Renal cortex interstitium (tissue), 15 donors: ENCODE measurements at places on chromosomes 7 and 10.

- no peak for DNase-seq
Observed at GRCh38 chr10:29714096-29714874, 79.5 kb upstream of the SVIL start.

DNA sequence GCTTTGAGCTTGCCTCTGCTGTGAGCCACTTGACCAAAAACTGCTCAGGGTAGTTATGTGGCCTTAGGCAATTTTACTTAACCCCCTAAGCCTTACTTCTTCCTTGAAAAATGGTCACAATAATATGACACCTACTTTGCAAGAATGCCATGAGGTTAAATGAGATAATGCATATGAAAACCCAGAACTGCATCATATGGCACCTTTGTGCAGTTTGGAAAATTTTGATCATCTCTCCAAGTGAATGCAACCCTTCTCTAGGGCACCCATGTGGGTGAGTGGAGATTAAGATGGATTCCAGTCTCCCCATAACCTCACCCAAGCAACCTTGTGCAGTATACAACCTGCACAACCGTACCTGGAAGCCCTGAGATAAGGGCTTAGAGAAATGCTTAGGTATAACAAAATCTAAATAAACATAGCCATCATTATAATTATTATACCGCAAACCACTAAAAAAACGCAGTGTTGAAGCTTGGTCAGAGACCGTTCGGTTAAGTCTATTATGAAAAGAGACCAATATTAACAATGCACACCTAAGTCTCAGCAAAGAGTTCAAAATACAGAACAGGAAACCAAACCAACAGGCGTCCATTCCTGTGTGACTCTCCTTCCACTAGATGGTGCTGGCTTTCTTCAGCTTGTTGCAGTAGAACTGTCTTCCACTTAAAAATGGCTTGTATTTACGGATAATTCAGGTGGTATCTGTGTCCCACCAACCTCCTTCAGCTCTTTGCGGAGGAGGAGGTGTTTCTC is 21.0 kb upstream of the ASB15 start:
- peak; percentile 18 for DNase-seq

- DNase-seq, result no peak
Observed at GRCh38 chr10:51028420-51028819, 45.9 kb upstream of the PRKG1 start.

DNA sequence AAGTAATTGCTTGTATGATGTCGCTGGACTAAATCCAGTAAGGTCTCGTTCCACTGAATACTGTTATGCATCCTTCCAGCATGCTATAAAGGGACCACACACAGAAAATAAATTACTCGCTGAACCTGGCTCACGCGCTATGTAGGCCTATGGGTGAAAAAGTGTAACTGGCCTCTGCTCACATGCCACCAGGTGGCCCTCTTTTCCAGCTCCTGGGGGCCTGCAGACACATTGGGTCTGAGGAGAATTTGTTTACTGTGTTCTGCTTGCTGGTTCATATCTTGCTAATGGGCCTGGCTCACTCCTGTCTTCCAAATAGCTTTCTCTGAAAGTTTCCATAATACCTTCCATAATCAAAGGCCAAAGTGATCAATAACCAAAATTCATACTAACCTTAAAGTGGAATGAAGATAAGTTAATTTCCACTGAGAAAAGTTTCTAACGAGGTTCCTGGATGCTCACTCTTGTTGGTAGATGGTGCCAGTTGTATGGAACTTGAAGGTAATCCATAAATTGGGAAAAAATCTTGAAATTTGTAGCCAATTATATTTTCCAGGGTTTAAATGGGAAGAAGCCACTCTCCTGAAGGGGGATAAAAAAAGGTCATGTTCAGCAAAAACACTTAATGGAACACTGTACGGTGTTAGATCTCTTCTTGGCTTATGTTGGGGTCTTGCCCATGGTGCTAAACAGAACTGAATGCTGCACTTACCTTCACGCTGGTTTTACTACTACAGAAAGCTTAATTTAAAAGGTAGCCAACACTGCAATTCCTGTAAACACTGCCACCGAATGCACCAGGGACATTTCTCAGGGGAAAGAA is 27.0 kb upstream of the ZPBP start:
- DNase-seq, result no peak

- DNase-seq, result no peak
Observed at GRCh38 chr10:58587676-58588075, 75.0 kb downstream of the BICC1 start.

DNA sequence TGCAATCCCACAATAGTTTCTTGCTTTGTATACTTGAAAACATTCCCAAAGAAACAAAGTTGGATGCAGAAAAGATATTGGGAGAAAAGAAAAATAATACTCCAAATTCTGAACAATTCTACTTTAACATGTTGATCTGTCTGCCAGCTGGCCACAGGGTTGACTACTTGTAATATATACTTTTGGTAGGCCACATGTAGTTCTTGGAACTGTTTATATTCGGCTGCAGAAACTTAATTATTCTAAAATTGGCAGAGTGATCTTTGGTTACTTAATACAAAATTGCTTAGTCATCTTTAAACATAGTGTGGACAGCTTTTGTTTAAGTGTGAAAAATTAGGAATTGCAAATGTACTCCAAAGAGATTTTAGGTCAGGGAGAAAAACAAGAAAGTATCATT is 76.0 kb downstream of the CALD1 start:
- DNase-seq, result no peak

DNA sequence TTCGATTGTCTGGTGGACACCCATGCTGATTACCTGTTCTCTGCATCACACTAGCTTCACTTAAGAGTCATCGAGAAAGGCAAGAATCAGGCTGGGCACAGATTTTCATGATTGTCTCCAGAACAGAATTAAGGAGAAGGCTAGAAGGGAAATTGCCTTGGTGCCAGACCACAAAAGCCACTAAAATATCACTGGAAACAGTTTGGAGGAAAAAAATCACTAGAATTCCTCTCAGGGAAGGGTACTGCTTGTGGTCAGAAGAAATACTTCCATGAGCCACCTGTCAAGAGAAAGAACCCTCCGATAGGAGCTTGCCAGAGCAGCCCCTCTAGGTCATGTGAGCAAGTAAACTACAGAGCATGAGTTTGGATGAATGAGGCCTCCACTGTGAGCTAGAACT is 269.3 kb upstream of the TEX47 start:
- DNase-seq, result no peak

- DNase-seq, result no peak
Observed at GRCh38 chr10:70828923-70829322, 13.2 kb downstream of the SGPL1 start.

DNA sequence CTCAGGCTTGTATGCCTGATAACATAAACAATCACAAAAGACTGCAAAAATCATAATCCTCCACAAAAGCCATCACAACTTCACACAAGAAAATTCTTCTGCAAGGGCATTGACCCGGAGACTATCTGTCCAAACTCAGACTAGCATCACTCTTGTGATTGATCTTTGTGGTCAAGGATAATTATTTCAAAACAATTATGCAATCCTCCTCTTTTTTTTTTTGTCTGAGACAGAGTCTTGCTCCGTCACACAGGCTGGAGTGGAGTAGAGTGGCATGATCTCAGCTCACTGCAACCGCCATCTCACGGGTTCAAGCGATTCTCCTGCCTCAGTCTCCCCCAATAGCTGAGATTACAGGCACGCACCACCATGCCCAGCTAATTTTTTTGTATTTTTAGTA is 22.2 kb downstream of the CDNF start:
- no peak for DNase-seq

DNA sequence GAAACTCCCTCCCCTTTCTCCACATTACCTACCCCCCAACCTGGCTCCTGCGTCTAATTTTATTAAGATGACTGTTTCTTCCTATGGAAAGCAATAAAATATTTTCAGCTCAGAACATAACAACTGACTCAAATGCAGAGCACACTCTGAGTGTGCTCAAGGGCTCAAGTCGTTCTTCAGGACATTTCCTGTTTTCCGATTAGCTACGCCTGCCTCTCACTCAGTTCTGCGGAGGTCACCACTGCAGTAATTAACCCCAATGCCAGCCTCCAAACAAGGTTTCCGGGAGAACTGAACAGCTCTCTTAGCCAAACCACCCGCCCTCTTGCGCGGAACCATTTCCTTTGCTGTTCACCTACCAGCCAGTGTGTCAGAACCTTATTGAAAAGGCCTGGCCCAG is 19.3 kb downstream of the MYOF start:
- DNase-seq, result no peak

DNA sequence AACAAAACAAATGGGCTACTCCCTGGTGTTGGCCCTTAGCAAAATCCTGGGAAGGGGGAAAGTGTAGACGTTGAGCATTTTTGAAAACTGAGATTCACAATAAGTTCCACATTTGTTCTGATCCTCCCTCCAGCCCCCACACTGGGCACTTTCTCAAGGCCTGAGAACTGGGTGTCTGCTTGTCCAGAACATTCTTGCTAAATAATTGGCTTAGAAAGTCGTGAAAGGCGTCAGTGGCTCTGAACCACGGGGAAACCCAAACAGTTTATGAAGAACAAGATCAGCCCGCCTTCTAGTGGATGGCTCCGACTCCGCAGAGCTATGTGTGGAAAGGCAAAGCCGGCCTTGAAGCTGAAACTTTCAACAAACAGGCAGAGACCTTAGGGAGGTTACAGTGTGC is 370.1 kb downstream of the PRPF18 start:
- no peak for DNase-seq

DNA sequence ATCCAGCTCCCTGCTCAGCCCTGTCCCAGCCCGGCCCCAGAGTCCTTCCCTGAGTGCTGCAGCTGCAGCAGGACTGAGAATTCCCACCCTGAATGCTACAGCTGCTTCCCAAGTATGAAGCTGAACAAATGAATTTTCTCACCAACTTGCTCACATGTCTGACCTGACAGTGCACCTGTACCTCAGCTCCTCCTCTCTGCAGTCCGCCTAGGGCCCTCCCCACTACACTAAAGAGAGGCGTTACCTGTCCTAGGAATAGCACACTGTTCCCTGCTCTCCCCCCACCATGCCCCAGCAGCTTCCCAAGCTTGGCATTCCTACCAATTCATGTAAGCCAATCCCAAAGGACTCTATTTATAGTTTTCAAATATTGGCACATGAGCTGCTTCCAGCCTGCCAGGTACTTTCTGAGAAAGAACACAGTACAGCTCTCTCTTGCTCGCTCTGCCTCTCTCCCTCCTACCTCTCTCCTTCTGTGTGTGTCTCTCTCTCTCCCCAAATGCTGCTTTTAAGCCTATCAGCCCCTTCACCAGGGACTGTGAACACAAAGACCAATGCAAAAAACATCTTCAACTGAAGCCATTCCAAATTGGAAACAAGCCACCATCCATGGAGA is 400.1 kb downstream of the TNS3 start:
- no peak for DNase-seq

DNA sequence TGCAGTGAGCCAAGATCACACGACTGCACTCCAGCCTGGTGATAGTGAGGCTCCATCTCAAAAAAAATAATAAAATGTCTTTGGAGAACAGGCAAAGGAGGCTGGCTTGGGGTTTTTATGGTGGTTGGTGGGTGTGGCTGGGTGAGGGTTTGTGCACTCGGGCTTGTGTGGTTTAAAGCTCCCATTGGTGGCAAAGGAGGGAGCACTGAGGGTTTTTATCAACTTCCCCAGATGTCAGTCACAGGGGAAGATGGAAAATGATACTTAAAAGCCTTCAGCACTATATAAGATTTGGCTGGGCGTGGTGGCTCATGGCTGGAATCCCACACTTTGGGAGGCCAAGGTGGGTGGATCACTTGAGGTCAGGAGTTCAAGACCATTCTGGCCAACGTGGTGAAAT is 16.3 kb upstream of the RNF216 start:
- DNase-seq, result no peak

DNA sequence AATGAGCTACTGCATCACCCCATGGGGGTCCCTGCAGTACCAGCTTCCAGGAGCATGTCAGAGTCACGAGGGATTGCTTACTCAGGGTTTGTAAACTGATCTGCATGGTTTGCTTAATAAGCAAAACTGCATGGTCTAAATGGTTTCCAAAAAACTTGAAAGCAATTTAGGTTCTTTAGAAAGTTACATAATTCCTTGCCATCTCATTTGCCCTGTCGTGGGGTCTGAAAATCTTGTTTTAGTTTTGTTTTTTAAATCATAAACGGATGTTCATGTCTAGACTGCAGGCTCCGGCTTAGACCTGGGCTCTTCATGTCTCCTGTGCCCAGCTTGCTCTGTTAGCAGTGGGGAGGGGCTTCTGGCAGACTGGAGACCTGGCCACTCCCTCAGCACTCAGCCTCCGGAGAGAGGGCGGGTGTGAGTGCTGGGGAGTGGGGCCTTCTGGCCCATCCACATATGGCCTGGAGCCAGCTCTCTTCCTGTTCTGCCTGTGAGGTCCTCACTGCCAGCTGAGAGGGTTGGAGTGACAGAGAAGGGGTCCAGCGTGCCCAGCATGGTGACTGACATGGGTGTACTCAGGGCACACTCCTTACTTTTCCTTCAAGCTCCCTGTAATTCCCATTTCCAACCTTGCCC is 17.5 kb downstream of the PRF1 start:
- peak; percentile 70 for DNase-seq

- DNase-seq, result peak; percentile 54
Observed at GRCh38 chr10:97991871-97992270, 38.5 kb downstream of the CRTAC1 start.

GRCh38 chr7:16299853-16300252 is 121.5 kb downstream of the CRPPA start:
- DNase-seq, result no peak

DNA sequence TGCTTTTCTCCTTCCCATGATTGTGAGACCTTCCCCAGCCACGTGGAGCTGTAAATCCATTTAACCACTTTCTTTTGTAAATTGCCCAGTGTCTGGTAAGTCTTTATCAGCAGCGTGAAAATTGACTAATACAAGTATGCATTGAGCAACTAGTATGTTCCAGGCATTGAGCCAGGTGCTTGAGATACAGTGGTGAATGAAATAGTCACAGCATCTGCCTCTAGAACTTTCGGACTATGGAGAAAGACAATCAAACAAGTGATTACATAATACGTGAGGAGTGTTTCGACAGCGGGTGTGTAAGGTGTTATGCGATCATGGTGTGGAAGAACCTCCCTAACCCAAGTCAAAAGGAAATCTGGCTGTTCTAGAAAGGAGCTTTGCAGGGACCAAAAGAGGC is 21.6 kb upstream of the NUP205 start:
- no peak for DNase-seq

DNA sequence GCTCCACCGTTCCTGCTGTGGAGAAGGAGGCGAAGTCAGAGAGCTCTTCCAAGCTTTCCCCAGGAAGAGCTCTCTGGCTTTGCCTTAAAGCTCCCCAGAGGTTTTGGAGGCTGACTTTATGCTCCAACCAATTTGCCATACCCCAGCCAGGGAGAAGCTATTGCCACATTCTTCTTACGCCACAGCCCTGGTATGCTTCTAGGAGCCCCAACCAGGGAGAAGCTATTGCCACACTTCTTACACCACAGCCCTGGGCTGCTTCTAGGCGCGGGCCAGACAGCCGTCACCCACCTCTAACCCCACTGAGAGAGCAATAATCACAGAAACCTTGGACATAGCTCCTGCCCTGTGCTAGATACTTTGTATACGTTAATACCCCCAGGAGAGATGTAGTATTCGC is 951 bp downstream of the ELOVL3 start:
- DNase-seq, result no peak

GRCh38 chr7:12025246-12025645 is 185.8 kb upstream of the TMEM106B start:
- no peak for DNase-seq
